ENCODE measurements at places on chromosomes 7 and 10.

DNA sequence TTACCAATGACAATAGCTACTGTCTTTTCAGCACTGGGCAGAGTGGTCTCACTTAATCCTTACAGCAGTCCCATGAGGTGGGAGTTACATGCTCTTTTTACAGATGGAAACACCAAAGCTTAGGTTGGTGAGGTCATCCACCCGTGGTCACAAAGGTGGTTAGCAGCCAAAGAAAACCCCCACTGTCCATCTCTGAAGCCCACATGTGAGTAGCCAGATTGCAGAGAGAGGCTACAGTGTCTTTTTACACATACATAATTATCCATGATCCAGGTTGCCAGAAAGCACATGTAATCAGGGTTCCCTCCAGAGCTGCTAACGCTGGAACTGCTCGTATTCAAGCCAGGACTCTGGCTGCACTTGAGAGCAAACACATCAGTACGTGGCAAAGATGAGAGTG, 24.6 kb upstream of the ANKRD2 start:
- DNase-seq = no peak

DNA sequence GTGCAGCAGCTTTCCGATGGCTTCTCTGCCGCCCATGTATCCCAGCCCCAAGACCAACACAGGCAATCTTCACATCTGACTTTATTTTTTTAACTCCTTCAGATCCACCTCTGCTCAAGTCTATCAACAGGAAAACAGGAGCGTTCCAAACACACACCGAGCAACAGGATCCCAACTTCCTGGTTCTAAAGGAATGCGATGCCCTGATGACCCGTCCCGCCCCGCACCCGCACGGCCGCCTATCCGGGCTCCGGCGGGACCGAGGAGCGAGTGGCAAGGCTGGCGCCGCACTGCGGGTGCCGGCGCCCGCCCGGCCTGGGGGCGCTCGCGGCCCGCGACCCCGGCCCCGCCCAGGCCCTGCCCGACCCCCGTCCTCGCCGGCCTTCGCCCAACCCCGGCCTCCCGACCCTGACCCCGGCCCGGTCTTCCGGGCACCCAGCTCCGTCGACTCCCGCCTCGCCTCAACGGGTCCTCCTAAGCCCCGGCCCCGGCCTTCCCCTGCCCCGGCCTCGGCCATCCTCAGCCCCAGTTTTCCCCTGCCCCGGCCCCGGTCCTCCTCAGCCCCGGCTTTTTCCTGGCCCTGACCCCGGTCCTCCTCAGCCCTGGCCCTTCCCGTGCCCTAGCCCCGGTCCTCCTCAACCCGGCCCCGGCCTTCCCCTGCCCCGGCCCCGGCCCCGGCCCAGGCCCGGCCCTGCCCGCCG, 730 bp downstream of the LARP4B start:
- peak; percentile 6 for DNase-seq

DNA sequence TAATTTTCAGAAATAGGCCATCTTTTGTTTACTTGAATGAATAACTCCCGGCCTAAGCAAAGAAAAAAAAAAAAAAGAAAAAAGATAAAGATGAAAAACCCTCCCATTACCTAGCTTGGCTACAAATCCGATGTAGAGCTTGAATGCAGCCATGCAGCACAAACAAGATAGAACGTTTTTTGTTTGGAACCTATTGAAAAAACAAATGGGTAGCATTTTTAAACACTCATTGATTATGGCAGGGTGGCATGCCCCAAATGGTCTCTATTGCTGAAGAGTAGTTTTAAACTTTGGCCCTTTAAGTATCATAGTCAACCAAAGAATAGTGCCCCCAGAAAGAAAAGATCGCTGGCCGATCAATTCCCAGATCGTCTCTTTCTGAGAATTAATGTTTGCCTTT, 84.4 kb downstream of the VTI1A start:
- no peak for DNase-seq

GRCh38 chr10:103776878-103777591, 78.3 kb downstream of the SH3PXD2A start:
- DNase-seq = no peak

DNA sequence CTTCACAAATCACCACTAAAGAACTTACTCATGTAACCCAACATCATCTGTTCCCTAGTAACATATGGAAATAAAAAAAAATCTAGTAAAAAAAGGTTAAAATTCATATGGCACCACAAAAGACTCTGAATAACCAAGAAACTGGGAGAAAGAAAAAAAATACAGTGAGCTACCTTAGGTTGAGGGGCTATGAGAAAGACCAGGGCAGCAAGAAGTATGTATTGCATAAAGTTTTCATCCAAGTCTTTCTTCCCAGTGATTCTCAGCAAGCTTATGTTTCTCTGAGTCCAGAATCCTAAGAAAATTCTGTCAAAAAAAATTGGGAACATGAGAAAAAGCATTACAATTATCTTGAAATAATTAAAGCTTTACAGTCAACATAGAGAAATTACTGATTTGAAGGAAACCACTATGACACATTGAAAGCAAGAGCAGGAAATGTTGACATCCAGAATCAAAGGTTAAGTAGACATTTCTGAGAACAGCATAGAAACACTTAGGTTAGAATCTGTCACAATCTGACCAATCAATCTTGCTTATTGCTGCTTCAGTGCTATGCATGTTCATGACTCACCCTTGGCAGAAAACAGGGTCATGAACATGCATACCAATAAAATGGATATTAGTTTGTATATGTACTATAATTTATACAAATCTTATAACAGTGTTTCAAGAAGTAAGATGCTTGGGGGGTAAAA, 494.0 kb upstream of the POT1 start:
- no peak for DNase-seq

- DNase-seq = no peak
Observed at GRCh38 chr7:17535776-17536175, 237.3 kb downstream of the AHR start.

GRCh38 chr7:890868-891267, 14.5 kb downstream of the GET4 start:
- no peak for DNase-seq

GRCh38 chr7:91379236-91379635, 115.0 kb downstream of the FZD1 start:
- no peak for DNase-seq

GRCh38 chr7:46003896-46004875, 83.1 kb upstream of the IGFBP3 start:
- DNase-seq = no peak

GRCh38 chr10:101597091-101597900, 9.2 kb downstream of the DPCD start:
- DNase-seq = no peak

DNA sequence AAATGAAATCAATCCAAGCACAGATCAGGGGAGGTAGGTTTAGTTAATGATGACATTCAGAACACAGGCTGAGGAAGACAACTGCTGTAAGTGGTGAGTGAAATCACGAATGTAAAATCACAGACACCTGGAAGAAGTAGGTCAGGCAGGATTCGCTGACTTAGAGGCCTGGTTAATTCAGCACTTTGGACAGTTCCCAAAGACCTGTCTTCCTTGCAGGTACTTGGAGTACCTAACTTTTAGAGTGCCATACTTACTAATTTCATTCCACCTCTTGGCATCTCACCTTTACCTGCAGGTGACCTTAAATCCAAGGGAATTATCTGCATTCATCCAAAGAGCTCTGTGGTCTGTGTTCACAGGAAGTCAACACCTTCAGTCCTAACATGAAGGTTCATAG, 822.3 kb downstream of the PHTF2 start:
- no peak for DNase-seq

DNA sequence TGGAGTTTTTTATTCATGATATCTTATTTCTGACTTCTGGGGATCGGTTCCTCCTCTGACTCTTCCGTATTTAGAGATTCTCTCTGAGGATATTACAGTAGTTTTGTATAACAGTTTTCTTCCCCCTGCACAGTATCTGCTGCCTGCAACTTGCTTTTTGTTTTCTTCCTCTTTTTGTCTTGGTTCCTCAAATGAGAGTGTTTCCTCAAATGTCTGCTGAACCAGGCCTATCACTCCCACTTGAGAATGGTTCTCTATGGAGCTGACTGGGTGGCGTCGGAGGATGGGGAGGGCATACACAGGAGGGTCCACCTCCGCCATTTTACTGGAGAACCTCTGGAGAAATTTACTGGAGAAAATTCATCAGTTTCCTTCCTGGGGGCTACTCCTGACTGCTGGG, 27.7 kb downstream of the ARHGAP22 start:
- no peak for DNase-seq

DNA sequence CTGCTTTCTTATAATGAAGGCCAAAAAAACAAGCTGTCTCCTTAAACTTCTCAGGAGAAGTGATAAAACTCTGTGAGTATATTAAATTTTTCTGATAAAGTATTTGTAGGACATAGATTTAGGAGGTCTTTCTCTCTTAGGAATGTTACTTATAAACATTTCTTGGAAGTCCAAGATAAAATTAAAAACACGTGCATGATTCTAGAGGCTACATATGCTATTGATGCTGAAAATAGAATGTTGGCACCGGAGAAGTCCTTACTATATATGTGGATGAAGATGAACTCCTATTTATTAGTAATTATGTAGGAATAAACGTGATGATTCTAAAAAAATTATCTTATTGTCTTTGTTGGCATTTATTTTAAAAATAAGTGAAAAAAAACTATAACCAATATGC, 241.3 kb upstream of the LRRTM3 start:
- no peak for DNase-seq

DNA sequence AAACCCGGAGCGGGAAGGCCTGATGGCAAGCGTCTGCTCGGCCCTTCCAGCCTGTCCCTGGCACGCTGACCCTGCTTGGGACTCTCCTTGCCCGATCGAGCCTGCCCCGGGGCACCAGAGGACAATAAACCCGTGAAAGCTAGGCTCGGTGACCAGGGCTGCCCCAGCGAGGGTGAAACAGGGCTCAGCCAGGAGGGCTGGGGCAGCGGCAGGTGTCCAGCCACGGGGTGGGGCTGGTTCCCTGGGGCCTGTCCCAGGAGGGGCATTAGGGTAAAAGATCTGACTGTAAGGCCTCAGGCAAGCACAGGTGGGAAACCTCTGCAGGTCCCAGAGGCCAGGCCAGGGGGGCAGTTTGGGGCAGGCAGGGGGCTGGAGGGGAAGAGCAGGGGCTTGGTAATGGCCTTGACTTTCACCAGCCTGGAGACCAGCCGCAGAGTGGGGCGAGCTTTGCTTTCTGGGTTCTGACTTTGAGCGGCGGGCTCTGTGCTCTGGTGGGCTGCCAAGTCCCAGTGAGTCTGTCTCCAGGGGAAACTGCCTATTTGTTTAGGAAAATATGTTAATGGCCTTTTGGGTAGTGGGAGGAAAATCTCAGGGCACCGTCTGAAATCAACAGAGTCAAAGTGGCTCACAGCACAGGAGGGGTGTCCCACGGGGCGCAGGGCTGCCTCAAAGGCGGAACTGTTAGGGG, 68.2 kb upstream of the INPP5A start:
- DNase-seq = no peak

- no peak for DNase-seq
Observed at GRCh38 chr7:151135866-151136843, 31.3 kb downstream of the GBX1 start.

DNA sequence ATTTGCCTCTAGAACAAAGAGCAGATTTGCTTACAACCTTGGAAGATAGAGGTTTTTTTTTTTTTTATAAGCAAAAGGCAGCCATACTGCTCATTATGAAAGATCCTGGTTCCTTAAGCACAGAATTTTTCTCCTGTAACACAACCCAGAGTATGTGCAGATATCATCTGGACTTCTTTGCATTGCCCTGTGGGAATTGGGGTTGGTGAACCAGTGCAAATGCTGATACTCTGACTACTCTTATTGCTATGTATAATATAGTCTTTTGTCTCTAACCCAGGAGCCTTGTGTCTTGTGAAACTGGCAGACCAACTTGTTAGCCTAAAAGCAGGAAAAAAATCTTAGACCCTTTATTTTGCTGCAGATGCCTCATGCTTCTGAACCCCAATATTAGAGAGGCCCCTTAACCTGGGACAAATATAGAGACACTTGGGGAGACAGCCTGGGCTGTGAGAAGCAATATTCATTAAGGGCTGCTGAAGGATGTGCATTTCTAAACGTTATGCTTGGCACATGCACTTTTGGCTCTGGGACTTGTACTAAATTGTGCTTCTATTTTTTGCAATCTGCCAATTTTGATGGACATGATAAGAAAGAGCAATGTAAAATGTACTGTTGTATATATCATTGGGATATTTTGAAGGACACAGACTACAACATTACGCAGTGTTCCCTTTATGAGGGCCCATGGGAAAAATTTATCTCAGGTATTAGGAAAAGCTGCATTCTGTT, 78.9 kb downstream of the ANLN start:
- no peak for DNase-seq

DNA sequence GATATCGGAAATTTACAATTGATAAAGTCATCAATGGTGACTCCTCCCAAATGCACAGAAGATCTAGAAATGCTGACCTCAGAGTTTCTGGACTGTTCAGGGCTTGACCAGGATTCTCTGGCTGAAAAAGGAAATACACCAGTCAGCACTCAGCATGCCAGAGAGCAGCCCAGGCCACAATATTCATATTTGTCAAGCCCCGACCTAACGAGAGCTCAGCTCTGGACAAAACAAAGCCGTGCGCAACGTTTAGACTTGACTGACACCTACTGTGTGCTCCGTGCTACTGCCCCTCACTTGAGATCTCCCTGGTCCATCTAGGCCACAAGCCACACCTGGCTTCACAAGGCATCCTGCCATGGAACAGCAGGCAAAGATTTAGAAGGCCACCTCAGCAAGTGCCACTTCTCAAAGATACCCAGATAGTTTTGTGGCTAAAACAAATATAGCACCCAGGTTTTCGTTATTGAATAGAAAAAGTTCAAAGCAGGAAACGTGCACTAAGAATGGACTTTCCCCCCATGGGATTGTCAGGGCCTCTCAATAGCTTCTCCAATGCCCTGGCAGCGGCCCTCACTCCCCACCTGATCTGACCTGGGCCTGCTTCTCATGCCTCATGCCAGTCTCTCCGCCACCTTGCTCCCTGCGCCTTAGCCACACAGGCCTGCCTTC, 218.3 kb downstream of the FAM107B start:
- DNase-seq = no peak

DNA sequence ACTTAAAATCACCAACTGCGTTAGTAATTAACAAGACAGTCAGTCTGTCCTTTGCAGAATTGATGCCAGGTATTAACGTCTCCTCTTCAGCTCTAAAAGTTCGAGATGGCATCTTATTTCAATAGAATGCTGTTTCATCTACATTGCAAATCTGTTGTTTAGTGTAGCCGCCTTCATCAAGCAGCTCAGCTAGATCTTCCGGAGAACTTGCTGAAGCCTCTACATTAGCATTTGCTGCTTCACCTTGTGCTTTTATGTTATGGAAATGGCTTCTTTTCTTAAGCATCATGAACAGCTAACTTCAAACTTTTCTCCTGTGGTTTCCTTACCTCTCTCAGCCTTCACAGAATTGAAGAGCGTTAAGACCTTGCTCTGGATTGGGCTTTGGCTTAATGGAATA, 95.5 kb upstream of the FAM20C start:
- no peak for DNase-seq

- DNase-seq = no peak
Observed at GRCh38 chr7:120979765-120980499, 8.6 kb upstream of the CPED1 start.
